ENCODE measurements at places on chromosomes 5 and 9.
A peak's percentile ranks its signal among the peaks of the same experiment; 100 is the strongest.

- DNase-seq, result no peak
Measured at GRCh38 chr5:78821536-78822021, 163.5 kb downstream of the ARSB start.

DNA sequence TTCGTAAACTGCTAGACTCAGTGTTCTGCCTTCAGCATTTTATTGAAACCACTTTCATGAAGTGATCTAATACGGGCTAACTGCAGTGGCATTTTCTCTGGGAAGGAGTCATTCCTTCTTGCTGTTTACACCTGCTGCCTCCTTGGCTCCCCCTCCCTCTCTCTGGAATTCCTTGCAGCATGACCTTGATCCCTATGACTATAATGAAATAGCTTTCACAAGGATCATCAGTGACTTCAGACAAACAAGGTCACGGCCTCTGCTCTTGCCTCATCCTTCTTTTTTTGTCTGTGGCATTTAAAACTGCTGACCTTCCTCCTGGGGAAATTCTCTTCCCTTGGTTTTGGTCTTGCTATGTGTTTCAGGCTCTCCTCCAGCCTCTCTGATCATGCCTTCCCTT is 90.2 kb downstream of the ZNF462 start:
- peak; percentile 89 for DNase-seq

- peak; percentile 36 for DNase-seq
Measured at GRCh38 chr9:120928483-120929228, 2.1 kb upstream of the TRAF1 start.

- peak; percentile 95 for DNase-seq
Measured at GRCh38 chr9:70553707-70554673, 139.5 kb upstream of the KLF9 start.

DNA sequence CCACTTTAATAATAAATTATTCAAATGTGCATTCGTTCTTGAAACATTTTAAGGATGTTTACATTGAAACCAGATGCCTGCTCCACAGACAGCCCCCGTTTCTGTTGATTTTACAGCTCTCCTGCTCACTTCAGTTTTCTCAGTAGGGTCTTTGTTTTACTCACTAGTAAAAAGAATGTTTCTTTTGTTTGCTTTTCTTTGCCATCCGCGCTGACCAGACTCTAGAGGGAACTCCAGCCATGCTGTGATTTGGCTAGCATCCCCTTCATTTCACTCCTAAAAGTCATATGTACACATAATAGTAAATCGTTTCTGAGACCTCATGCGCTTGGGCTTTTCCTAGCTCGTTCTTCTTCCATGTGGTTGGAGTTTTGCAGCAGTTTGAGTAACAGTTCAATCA is 28.7 kb upstream of the PALM2AKAP2 start:
- DNase-seq, result no peak

GRCh38 chr5:127008300-127008975 is 21.9 kb downstream of the MARCHF3 start:
- DNase-seq, result no peak

GRCh38 chr9:17614250-17614649 is 35.4 kb downstream of the SH3GL2 start:
- DNase-seq, result peak; percentile 25

- DNase-seq, result peak; percentile 70
Measured at GRCh38 chr5:177309351-177310191, 2.1 kb downstream of the MXD3 start.

- peak; percentile 79 for DNase-seq
Measured at GRCh38 chr5:133285583-133286021, 233.8 kb downstream of the HSPA4 start.

GRCh38 chr5:114726131-114726530 is 364.3 kb downstream of the KCNN2 start:
- DNase-seq, result peak; percentile 3

- DNase-seq, result peak; percentile 24
Measured at GRCh38 chr9:129898185-129898584, 62.9 kb downstream of the USP20 start.

DNA sequence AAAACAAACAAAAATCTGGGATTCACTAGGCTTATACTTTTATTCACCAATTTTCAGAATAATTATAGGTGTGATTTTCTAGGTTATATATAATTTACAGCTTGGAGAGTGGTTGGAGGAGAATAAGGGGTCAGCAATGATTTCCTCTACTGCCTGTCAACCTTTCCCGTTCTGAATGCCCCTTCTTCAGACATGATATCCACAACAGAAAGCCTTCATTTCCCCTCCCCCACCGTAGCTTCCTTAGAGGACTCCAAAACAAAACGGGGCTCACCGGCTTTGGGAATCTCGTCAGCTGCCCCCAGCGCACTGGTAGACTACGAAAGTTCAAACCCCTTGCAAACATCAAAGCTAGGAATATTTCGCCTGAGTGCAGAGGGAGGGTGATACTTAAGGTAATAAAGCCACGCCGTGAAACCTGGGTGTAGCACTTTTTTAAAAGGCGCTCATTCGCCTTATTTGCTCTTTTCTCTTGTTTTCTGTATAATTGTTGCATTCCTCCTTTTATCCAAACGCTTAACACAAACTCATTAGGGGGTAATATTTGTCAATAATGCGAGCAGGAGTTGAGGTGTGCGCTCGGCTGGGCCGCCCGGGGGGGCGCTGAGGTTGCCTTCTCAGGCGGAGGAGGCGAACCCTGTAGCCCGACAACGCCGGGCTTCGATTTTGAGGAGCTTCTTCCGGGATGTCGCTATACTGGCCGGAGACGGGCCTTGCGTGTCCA is 2.4 kb downstream of the OTP start:
- DNase-seq, result no peak

- peak; percentile 57 for DNase-seq
Measured at GRCh38 chr9:87336407-87336806, 161.3 kb upstream of the DAPK1 start.

- DNase-seq, result peak; percentile 15
Measured at GRCh38 chr5:27402828-27403227, 364.4 kb upstream of the CDH9 start.

GRCh38 chr5:3622961-3623360 is 27.3 kb downstream of the IRX1 start:
- DNase-seq, result no peak

DNA sequence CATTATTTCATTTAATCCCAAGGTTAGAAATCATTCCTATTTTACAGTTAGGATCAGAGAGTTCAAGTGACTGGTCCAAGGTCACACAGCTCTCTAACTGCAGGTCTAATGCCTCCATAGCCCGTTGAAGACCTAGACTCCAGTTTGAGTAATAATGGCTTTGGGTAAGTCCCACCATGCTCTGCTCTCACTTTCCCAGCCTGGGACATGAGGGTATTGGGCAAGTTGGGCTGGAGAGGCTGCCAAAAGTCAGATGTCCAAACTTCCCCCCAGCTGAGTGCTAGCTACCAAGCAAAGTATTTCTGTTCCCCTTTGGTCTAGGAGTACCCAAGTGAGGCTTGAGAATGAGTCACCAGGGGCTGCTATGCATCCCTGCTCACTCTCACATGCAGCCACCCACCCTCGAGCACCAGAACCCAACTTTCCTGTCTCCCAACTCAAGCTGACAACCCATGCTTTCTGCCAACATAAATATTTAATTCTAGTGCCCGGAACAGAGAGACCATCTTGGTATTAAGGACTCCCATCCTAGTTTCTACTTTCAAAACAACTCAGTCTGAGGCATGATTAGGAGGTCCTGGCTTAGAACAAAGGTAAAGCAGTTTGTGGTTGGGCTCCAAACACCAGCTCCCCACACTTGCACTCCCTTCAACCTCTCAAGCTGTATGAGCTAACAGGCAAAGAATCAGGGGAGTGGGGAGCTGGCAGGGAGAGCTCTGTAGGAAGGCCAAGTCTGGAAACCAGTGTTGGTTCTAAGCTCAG is 236.5 kb upstream of the TRIM32 start:
- DNase-seq, result peak; percentile 78

DNA sequence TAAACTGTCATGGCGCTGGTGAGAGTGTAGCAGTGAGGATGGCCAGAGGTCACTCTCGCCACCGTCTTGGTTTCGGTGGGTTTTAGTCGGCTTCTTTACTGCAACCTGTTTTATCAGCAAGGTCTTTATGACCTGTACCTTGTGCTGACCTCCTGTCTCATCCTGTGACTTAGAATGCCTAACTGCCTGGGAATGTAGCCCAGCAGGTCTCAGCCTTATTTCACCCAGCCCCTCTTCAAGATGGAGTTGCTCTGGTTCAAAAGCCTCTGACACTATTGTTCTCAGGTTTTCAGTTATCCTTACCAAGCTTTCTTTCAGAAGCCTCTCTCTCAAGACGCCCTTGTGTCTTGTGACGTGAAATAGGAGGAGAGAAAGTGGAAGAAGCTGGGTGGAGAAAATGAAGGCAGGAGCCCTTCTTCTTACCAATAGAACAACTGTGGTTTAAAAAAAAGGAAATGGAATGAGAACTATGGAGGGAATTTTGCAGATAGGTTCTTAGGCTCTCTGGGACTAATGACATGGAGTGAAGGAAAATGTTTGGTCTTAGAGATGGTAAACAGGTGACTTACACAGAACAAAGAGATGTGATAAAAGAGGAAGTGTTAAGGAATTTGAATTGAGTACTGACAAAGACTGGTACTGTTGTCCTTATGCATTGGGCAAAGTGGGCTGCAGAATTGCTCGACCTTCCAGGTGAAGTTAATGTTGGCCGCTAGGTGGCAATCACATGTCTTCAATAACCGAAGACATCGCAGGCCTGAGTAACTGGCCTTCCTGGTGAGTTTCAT is 133.3 kb upstream of the RAI14 start:
- peak; percentile 83 for DNase-seq

GRCh38 chr5:177421062-177421798 is 5.2 kb upstream of the GRK6 start:
- no peak for DNase-seq

- no peak for DNase-seq
Measured at GRCh38 chr9:5893591-5894236, 3.0 kb downstream of the MLANA start.

DNA sequence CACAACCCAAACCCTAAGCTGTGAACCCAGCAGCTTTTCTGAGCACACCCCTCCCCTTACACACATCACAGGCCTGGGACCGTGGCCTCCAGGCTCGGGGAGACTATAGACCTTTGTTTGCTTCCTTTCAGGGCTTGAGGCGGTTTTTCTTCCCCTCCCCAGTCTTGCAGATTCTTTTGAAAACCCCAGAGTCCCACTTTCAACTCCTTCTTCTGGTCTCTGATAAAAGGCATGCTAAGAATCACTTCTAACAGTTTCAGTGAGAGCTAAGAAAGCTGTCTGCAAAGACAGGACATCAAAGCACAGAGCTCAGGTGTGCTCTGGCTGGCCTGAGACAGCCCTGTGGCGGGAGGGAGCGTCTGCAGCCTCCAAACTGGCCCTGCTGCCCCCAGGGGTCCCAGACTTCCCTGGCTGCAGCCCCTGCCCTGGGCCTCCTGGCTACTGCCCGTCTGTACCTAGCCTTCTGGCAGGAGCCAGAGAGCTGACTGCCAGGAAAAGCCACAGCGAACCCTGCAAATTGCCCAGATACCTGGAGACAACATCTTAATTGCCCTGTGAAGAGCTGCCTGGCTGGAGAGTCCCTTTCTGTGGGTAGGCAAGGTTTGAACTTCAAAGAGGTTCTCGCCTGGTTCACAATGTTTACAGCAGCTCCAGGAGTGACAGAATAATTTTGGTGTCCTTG is 138.9 kb downstream of the GADD45G start:
- no peak for DNase-seq

- peak; percentile 97 for DNase-seq
Measured at GRCh38 chr9:79610791-79611614, 39.2 kb downstream of the TLE4 start.

- DNase-seq, result no peak
Measured at GRCh38 chr5:179147991-179148702, 88.0 kb downstream of the ZNF354C start.

- DNase-seq, result no peak
Measured at GRCh38 chr5:76854644-76855043, 4.8 kb downstream of the S100Z start.

- no peak for DNase-seq
Measured at GRCh38 chr9:113933671-113934070, 57.6 kb downstream of the ZNF618 start.

- DNase-seq, result no peak
Measured at GRCh38 chr9:3367185-3367584, 158.6 kb downstream of the RFX3 start.

DNA sequence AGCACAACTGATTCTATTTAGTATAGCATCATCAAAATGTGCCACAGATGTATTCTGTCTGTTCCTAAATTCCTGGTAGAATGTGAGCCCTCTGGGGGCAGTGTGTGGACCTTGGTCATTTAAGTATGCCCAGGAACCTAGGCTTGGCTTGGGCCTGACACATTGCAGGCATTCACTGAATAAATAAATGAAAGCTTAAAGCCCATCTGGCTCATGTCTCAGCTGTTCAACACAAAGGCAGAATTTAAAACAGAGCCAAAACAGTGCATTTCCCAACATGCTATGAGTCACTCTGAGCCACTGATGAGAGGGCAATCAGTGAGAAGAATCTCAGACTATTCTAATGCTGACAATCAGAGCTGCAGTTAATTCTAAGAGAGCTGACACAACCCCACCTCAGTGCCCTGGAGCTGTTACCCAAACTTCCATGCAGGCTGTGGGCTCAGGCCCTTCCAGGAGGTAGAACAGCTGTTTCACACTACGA is 8.1 kb downstream of the FAM193B start:
- DNase-seq, result peak; percentile 98

DNA sequence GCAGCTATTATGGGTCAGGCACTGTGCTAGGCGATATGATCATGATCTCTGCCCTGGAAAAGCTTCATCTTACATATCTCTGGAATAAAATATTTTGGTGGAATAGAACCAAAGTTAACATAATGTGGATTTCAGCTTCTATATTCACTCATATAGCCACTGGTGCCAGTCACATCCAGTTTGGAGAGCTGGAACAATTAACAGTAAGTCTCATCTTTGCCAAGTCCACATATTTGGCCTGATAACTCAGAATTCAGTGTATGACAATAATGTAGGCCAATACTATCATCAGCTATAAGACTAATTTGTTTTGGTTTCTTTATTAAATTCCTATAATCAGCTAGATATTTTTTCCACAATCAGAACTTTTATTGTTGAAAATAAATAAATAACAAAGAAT is 5.9 kb upstream of the FAM13B start:
- no peak for DNase-seq

DNA sequence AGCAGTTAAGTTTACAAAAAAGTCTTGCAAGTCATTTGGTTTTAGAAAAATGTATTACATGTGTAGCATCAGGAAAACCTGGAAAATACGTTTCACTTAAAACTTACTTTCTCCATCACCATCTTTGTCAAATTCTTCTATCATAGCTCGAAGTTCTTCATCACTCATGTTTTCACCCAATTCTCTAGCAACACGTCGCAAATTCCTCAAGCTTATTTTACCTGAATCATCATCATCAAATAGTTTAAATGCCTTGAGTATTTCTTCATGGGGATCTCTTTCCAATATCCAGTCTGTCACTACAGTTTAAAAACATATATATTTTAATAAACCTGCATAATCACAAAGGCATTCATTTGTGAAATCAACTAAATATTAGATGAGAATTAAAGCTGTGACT is 10.3 kb downstream of the CETN3 start:
- no peak for DNase-seq

Measured in M059J (cell line).